ENCODE measurements at places on chromosomes 12 and 14.

DNA sequence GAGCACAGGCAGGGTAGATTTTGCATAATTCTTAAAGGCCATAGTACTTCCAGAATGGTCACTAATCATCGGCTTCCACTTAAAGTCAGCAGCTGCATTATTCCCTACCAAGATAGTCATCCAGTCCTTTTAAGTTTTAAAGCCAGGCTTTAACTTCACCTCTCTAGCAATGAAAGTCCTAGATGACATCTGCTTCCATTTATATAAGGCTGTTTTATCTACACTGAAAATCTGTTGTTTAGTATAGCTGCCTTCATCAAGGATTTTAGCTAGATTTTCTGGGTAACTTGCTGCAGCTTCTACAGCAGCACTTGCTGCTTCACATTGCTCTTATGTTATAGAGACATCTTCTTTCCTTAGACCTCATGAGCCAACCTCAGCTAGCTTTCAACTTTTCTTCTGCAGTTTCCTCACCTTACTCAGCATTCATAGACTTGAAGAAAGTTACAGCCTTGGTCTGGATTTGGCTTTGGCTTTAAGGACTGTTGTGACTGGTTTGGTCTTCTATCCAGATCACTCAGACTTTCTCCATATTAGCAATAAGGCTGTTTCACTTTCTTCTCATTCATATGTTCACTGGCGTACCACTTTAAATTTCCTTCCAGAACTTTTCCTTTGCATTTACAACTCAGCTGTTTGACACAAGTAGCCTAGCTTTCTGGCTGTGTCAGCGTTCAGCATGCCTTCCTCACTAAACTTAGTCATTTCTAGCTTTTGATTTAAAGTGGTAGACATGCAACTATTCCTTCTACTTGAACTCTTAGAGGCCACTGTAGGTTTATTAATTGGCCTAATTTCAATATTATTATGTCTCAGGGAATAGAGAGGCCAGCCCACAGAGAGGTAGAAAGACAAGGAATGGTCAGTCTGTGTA, 209.9 kb upstream of the GARIN2 start:
- no peak for DNase-seq

DNA sequence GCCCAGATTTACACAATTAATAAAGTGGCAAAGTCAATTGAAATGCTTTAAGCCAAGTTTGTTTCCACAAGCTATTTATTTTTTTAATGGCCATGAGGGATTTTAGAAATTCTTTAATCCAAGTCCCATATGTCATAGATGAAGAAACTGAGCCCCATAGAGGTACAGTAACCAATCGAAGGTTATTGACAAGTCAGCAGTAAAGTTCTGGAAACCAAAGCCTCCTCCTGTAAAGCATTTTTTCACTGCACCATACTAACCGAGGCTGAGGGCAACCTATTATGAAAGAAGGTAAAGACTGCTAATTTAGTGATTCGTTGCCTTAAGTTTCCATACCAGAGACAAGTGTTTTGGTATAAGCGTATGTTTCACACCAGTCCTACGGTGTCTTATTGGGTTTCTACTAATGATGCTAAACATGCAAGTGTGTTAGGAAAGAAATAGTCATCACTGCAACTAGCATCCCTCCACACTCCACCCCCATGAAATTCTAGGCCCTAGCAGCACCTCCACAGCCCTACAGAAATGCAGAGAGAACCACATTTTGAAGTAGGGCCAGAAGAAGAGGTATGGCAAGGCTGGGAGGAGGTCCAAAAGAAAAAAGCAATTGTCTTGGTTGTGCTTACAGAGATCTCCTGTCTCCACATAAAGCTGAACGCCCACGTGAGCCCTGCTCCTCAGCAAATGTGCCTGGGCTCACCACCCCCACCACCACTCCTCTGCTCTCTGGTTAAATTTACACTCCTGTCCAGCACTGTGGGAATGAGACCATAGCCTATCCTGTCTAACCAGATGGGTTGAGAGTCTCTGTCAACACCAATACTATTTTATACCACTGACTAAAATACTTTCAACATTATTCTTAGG, 271.1 kb upstream of the G2E3 start:
- no peak for DNase-seq

DNA sequence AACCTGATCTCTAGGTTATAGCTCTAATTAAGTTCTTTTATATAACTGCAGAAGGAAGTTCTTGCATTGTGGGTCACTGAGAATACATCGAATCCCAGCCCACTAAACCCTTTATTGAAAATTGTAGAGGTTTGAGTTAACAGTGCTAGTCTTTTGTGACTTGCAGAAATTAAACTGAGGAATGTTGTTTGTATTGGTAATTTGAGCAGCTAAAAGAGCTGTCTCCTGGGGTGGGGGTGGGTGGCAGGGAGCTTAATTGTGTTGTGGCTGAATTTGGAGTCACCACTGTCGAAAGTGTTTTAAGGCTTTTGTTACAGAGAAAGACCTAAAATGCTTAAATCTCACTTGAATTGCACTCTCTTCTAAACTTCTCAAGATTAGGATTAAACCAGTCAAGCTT, 3.2 kb upstream of the COX8C start:
- no peak for DNase-seq

GRCh38 chr12:122834104-122834920, 945 bp upstream of the HIP1R start:
- DNase-seq, result no peak

DNA sequence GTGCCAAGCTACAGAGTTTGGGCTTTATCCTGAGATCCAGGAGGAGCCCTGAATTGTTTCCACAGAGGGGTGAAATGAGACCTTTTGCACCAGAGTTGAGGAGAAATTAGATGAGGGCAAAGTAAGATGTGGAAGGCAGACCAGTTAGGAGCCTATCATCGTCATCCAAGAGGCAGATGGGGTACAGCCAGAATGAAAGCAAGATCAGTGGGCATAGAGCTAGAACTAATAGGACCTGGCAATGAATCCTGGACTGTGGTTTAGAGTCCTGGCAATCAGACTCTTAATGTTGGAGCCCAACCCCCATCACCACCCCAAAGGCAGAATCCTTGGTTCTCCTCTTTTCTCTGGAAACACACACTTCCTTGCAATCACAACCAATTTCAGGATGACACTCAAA, 166.6 kb upstream of the HMGA2 start:
- DNase-seq, result no peak

DNA sequence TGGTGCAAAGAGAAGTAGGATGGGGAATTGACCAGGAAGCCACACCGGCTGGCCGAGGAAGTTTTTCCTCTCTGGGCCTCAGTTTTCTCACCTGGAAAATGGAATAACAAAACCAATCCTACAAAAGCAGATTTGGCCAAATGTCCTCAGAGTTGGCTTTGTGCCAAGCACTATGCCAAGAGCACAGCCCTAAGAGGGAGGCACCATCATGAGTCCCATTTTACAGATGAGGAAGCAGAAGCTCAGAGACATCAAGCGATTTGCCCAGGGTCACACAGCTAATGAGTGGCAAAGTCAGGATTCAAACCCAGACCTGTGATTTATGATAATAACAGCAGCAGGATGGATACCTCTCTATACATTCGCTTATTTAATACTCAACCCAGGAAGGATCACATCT, 27.3 kb downstream of the RASAL1 start:
- DNase-seq, result no peak

DNA sequence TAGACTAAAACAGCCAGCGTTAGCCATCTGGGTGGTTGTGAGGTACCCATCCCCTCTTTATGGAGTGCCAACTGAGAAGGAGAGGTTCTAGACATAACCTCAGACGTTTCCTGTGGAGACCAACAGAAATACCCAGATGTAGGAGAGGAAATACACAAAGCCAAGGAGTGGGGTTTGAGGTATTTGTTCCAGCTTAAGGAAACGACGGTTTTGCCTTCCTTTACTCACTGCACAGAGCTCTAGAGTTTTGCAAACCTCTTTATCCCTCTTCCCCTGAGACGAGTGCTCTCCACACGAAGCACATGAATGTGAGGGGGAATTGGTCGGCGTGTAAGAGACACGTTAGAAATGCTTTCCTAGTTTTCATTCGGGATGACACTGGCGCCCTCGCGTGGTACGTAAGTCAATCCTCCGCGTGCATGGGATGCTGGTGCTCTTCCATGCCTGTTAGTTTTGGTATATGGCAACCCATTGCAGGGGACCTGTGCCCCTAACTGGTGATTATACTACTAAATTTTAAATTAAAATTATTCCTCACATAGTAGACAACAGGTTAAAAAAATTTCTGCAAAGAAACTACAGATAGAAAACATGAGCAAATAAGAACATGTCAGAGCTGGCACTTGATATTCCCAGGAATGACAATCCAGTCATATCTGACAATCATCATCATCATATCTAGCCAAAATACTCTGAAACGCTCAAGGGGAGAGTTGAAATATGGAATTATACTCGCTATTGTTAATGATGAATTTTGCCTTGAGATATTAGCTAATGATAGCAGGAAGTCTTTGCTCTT, 121.7 kb downstream of the PPM1H start:
- DNase-seq, result peak; percentile 29

- no peak for DNase-seq
Measured at GRCh38 chr14:100246809-100247428, 8.0 kb downstream of the YY1 start.

DNA sequence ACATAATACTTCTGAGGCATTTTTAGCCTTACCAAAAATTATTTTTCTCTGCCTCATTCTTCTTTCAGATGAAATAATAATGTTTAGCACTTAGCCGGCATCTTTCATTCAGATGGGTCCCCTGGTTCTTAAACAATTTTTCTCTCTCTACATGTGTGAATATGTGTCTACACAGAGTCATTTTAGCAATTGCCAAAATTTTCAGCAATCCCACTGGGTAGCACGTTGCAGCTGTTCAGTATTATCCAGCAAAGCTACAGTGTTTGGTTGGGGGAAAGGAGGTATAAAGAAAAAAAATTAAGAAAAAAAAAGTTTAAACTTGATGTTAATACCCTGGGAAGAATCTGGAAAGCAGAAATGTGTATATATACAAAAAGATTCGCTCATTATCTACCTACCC, 160.5 kb upstream of the TRHDE start:
- DNase-seq, result no peak

- no peak for DNase-seq
Measured at GRCh38 chr14:56122301-56122700, 4.1 kb downstream of the PELI2 start.

GRCh38 chr12:5201554-5202218, 158.0 kb downstream of the KCNA5 start:
- DNase-seq, result no peak

GRCh38 chr14:64191756-64192155, 102.4 kb downstream of the ESR2 start:
- DNase-seq, result peak; percentile 1

DNA sequence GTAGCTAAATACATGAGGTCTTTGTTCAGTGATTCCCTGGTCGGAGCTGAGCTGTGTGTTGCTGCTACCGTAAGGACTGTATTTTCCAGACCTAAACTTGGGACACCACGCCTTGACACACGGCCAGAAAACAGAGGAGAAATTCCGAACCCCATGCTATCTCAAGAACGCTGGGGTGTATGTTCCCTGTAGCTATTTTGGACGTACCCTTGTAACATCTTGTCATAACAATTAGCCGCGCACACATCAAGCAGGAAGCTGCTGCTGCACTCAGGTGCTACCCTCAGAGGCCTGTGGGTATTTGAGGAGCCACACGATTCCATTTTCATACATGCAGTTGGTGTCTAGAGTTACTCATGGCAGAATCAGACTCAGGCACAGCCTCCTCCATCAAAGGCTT, 255.0 kb downstream of the TMEM132C start:
- no peak for DNase-seq

- DNase-seq, result no peak
Measured at GRCh38 chr14:69650948-69651369, 39.6 kb downstream of the SUSD6 start.

DNA sequence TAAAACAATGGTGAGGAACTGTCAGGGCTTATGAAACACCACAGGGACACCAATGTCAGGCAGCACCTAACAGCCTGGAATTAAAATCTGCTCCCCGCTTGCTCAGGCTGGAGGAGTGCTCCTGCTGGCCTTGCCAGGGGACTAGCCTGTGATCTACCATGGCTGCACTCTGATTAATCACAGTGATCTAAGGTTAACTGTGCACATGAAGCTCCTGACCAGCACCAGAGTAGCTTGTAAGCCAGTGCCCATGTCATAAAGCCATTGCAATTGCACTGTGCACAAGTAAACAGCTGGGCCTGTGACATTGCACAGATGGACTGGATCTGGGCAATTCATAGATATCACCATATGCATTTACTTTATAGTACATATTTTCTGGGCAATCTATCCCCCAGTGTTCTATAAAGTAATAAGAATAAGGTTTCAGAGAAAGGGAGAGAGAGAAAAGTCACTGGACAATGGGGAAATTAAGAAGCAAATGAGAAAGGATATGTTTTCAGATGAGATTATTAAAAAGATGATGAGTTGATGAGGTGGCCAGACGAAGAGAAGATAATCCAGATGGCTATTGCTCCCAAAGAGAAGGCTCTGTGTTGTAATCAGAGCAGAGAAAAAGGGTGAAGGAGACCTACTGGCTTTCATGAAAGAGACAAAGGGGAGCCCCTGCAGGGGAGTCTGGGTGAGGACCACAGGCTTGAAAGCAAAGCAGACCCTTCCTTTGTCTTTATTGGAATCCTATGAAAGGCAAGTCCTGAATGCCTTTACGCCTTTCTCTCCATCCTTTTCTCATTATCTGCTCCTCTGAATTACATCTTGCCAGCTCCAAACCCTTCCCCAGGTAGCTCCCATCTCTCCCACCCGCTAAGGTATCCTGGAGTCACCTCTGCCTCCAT, 145.8 kb downstream of the SLC38A6 start:
- DNase-seq, result no peak
